ENCODE measurements at places on chromosomes 13 and 19.
A peak's percentile ranks its signal among the peaks of the same experiment; 100 is the strongest.

- DNase-seq = no peak
These were observed 325.4 kb upstream of the TSHZ3 start for GRCh38 chr19:31674503-31675192.

- no peak for DNase-seq
These were observed 130.4 kb downstream of the DPF1 start for GRCh38 chr19:38093587-38093986.

DNA sequence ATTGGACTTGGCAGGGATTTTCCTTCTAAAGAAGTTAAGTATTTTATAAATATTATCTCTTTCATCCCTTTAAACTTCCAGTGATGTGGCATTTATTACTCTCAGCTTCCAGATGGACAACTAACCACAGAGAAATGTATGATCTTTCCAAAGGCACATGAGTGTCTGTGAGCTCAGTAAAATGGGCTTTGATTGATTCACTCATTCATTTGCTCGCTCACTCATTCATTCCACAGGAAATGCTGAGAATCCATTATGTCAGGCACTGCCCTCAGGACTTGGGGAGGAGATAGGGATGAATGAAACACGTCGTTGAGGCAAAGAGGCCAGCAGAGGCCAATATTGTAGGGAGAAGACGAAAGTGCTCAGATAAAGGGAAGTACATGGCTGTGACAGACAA is 359.3 kb downstream of the EFNB2 start:
- DNase-seq = no peak

- no peak for DNase-seq
These were observed 11.6 kb upstream of the CLDN10 start for GRCh38 chr13:95540888-95541287.

DNA sequence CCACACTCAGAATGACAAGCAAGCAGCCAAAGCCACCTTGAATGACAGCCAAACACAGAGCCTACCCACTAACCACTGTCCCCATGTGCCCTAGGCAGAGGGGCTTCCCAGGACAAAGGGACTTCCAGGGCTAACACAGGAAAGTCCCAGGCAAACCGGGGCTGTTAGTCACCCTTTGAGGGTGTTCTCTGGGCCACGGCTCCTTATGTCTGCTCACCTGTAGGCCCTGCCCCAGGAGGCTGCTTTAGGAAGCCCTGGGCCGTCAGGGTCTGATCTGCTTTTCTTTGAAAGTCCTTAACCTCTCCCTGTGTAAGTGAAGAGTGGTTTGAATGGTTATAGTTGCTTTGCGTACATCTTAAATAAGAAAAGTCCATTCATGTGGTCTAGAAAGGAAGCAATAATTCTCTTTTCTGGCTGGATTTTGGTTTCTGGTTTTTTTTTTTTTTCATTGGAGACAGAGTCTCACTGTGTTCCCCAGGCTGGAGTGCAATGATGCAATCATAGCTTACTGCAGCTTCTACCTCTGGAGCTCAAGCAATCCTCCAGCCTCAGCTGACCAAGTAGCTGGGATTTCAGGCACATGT is 161.4 kb downstream of the EFNB2 start:
- no peak for DNase-seq

DNA sequence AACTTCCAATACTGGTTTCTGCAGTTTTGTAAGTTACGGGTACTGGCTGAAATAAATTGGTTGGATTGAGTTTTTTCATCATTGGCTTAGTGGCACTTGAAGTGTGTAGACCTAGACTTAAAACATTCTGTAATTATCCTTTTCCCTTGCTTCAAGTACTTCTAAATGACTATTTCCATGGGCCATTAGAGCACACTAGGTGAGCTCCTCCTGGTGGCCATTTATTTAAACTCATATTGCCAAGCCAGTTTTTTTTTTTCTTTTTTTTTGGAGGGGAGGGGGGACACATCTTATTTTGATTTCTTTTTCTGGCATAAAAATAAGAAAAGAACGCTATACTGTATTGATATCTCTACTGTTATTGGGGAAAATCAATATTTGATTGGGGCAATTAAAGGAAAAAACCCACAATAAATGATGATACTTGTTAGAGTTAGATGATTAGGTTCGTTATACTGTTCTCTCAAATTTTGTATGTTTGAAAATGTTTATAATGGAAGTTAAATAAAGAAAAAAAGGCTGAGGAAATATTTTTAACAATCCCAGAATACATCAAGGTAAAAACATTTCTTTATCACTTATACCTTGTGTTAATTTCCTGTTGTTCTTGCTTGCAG is 82.9 kb downstream of the PDS5B start:
- peak; percentile 58 for DNase-seq

- no peak for DNase-seq
These were observed 11.3 kb downstream of the ELAVL1 start for GRCh38 chr19:7994114-7994513.

GRCh38 chr19:24062190-24062589 is 24.8 kb upstream of the ZNF254 start:
- no peak for DNase-seq

- no peak for DNase-seq
These were observed 525.1 kb upstream of the NBEA start for GRCh38 chr13:34416971-34417380.

DNA sequence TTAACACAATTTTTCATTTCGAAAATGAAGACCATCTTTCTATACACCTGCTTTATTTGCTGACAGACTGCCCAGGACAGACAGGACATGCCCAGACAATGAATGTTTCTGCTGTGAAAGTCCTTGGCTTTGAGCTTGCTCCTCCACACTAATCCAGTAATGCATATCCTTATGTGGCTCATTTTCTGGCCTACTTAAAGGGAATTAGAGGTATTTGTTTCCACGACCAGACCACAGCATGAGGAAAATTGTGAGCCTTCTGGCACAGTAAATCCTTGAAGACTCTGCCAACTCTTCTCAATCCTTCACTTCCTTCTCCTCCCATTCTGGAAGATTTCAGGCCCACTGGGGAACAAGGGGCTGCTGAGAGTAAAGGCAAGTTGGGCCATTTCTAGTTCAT is 25.7 kb downstream of the CCDC70 start:
- no peak for DNase-seq

DNA sequence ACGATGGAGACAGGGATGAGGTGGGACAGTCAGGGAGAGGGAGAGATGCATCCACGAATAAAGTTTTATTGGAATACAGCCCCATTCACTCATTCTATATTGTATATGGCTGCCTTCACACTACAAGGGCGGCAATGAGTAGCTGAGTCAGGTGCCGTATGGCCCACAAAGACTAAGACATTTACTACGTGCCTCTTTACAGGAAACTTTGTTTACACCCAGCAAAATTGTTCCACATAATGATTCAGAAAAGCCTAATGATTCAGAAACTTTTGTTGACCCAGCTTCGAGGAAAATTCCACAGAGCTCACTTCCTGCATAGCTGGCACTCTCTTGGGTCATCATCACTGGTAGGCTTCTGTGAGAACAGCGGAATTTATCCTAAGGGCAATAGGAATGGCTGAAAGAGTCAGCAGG is 87.3 kb upstream of the PEG3 start:
- DNase-seq = no peak

- DNase-seq = no peak
These were observed 6.9 kb downstream of the REXO1 start for GRCh38 chr19:1841209-1841924.

DNA sequence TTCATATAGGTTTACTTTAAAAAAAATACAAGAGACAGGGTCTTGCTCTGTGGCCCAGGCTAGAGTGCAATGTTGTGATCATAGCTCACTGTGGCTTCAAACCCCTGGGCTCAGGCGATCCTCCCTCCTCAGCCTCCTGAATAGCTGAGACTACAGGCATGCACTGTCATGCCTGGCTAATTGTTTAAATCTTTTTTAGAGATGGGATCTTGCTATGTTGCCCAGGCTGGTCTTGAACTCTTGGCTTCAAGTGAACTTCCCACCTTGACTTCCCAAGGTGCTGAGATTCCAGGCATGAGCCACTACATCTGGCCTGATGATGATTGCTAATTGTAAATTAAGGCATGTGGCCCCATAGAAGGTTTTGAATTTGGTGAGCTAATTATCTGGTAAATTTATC is 35.4 kb upstream of the ADGRE1 start:
- DNase-seq = no peak

DNA sequence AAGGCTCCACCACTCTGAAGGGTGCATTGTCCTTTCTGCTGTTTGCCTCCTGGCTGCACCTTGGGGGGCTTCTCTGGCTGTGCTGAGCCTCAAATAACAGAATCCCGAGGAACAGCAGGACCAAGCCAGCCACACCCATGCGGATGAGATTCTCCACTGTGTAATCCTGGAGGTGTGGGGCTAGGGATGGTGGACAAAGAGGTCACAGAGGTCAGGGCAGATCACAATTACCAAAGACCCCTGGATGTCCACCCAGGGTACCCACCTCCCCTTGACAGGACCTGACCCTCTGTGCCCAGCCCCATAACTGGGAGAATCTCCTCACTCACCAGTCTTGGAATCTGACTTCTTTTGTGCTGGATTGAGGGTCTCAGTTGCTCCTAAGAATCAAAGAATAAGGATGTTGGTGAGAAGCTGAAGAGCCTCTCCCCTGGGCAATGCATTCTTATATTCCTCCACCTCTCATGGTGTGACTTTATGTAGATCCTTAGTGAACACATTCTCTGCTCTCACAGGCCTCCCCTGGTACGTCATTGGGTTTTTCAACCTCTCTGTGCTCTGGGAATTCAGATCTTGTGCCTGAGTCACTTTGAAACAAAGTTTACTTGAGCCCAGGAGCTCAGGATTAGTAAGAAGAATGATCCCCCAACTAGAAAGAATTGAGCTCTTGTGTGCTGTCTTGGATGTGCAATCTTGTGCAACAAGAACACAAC is 5.2 kb downstream of the LILRA4 start:
- DNase-seq = no peak

DNA sequence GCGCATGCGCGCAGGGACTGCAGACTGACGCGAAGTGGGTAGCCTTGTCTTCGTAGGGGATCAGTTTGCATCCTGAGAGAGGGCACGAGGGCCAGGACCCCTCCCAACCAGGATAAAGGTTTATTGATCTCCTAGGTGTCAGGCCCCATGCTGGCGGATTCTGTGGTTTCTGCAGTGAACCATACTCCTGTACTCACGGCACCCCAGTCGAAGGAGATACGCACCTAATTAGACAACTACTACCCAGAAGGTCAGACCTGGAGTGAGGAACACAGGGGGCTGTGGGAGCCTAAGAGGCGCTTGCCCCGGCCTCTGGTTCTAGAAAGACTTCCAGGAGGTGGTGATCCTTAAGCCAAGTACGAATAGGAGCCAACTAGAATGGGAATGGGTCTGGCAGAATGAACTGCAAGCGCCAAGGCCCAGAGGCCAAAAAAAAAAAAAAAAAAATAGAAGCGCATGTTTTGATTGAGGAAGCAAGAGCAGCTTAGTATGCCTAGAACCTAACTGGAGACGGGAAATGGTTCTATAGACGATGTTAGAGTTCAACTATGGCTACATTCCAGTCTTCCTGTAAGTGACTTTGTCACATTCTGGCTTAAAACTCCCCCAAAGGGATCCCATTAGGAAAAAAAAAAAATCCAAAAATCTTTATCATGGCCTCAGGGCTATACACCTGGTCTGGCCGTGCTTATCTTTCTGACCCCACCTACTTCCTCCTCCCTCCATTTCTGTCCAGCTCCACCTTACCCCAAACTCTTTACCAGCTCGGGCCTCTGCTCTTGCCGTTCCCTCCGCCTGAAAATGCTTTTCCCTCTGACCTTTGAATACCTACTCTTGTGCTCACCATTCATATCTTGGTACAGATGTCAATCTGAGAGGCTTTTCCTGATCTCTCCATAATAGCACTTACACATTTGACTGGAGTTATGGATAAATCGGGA is 902 bp upstream of the ZNF428 start:
- DNase-seq = peak; percentile 88

GRCh38 chr19:45798995-45799517 is 6.4 kb upstream of the DMWD start:
- DNase-seq = peak; percentile 70

GRCh38 chr19:58338825-58339558 is 12.2 kb downstream of the ZSCAN22 start:
- DNase-seq = no peak

- peak; percentile 30 for DNase-seq
These were observed 12.8 kb downstream of the FUT6 start for GRCh38 chr19:5826531-5827341.

DNA sequence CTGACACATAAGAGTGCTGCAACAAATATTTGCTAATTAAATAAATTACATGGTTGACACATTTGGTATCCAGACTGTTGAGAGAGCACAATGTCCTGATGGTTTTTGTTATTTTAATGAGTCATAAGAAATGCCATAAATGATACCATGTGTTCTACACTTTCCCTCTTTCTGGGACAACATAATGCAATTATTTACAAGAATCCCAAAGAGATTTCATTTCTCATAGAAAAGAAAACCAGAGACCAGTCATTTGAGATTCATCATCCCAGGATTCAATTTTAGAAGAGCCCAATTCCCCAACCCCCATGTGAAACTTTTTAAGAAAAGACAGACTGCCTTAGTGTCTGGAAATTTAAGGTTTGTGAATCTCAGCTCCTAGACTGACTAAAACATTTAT is 399.6 kb downstream of the DCT start:
- no peak for DNase-seq

- no peak for DNase-seq
These were observed 19.0 kb downstream of the CHST8 start for GRCh38 chr19:33640773-33641172.

DNA sequence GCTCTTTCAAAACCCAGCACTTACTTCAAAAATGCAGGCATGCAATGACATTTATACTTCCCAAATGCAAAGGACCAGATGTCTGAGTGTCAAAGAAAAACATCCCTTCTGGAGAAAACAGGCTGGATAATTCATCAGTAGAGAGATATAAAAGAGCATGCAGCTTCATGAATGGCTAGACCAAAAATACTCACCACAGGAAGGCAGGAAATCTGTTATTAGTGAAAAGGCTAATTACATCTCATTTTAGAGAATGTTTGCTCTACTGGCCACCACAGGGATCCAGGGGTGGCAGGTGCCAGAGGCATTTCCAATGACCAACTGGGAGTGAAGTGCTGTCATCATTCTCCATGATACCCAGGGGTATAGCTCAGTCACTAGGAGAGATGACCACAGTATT is 106.5 kb downstream of the LHFPL6 start:
- DNase-seq = no peak

DNA sequence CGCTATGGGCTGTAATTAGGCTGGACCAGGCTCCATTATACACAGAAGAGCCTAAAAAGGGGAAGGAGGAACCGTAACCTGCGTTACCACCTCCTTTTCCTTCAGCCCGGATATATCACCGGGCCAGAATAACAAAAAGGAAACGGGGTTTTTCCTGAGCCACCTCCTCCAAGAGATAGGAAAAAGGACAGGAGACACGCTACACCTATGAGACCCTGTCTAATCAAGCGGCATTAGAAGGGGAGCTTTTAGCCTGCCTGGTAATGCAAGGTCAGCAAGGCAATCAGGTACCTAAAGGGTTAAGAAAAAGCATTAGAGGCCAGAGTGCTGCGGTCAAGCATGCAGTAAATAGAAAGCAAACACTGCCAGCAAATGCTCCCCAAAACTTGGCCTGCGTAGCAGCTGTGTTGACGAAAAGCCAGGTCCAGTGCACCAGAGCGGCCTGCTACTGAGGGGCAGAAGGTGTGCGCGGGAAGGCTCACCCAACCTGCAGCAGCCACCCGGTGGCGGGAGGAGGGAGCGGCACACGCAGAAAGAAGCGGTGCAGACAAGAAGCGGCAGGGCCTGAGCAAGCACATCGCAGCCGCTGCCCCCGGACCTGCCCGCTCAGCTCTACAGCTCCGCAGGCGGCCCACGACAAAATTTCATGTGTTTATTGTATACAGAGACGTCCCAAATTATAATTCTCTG is 1466.1 kb downstream of the UQCRFS1 start:
- DNase-seq = no peak

Measured in CD4-positive, alpha-beta T cell treated with Interleukin-21 for 1 hour (primary cell).